Activated CD4-positive, alpha-beta T cell treated with anti-CD3 and anti-CD28 coated beads, Interleukin-2, amount 10 ng/mL, durations not matched to agents 7 days and 5 days (primary cell): ENCODE measurements at places on chromosomes 7 and 10.

DNA sequence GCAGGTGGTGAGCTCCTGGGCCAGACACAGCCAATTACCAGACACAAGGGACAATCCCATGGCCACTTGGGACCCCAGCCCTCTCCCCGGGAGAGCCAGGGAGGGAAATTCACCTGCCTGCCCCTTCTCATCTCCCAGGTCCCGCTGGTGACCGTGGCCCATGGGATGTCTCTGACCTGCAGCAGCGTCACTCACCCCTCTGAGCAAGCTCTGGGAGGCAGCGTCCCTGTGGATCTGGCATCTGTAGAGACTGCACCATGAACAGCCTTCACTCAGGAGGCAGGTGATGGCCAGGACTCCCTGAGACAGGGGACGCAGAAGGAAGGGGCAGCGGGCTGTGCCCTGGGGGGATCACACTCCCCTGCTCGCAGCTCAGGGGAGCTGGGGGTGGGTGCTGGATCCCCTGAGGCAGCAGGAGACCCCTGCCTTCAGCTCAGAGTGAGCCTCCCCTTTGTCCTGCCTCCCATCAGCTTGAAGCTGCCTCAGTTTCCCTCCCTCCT lies 90.8 kb downstream of the FOXL3 start:
- no peak for DNase-seq

- peak; percentile 40 for DNase-seq
Observed at GRCh38 chr7:27210441-27211083, 10.7 kb upstream of the HOXA13 start.

DNA sequence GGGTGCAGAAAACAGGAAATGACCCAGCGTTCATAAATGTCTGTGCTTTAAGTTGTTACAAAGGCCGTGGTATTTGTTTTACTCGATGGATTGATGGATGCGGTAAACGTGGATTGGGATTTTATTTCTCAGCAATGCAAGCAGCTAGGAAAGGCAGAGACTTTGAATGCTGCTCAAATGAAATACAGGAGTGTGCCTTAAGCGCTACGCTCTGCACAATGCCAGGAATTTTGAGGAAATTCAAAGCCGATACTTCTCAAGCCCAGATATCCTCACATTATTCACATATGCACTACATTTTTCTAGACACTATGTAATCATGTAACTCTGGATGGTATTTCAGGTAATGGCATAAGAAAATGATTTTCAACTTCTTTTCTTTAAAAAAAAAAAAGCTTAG lies 514.3 kb upstream of the ADARB2 start:
- DNase-seq = no peak

GRCh38 chr10:17562614-17563013 lies 54.6 kb downstream of the HACD1 start:
- DNase-seq = no peak

DNA sequence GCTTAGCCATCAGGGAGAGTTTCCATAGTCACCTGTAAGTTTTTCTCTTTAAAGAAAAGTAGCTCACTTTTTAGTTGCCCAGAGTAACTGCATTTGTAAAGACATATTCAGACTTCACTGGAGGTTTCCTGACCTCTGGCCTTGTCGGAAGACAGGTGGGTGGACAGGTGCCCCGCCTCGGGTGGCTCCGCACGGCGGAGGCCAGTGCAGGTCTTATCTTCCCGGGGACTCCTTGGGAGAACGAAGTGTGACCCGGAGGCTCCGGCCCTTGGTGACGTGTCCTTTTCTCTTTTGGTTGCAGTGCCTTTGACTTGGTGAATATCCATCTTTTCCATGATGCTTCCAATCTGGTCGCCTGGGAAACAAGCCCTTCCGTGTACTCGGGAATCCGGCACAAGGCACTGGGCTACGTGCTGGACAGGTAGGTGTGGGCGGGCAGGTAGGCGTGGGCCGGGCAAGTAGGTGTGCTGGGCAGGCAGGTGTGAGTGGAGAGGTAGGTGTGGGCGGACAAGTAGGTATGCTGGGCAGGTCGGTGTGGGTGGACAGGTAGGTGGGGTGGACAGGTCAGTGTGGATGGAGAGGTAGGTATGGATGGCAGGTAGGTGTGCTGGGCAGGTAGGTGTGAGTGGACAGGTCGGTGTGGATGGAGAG lies 75.8 kb downstream of the NKX6-2 start:
- DNase-seq = no peak

GRCh38 chr7:143303733-143304132 lies 12.2 kb upstream of the CLCN1 start:
- no peak for DNase-seq

GRCh38 chr10:31683682-31684081 lies 244.9 kb downstream of the ARHGAP12 start:
- no peak for DNase-seq

GRCh38 chr7:154504918-154505317 lies 452.7 kb downstream of the DPP6 start:
- no peak for DNase-seq

DNA sequence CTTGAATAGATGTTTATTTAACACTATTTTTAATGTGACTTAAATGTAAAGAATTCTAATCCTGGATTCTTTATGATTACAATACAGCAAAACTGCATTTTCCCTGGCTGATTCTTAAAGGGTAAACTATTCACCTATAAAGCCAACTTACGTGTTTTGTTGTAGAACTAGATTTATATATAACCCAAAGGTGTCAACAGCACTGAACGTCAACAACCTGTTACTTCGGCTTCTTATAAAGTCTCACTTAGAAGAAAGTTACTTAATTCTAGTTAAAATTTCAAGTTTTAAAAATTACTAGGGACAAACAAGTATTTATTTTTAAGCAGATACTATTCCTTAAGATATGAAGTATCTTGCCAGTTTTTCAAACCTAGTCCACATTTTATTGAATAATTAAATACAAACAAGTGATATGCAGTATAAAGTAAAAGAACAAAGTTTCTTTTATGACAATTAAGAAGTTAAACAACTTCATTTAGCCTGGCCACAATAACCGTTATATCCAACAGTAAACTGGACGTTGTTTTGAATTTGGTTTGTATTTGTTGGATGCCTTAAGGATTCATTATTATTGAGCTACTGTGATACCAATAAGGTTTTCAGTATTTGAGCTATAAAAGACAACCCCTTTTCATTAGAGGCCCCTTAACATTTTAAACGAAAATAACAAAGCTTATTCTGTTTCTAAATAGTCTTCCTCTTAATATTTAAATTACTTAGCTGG lies 83.1 kb downstream of the SNX10 start:
- no peak for DNase-seq

DNA sequence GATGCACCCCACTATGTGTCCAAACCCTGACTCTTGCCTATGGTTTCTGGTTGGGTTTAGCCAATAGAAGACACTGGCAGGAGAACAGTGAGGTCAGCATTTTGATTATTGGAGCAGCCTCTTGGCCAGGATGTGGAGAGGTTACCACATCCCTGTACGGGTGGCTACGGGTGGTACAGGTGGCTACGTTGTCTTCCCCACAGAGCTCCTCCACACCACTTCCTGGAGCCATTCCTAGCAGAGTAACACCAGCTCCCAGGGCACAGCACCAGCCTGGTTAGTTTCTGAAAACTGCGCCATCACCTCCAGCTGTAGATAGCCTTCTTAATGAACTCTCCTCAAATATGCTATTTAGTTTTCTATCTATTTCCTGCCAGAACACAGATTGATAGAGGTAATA lies 445.2 kb downstream of the INHBA start:
- no peak for DNase-seq

DNA sequence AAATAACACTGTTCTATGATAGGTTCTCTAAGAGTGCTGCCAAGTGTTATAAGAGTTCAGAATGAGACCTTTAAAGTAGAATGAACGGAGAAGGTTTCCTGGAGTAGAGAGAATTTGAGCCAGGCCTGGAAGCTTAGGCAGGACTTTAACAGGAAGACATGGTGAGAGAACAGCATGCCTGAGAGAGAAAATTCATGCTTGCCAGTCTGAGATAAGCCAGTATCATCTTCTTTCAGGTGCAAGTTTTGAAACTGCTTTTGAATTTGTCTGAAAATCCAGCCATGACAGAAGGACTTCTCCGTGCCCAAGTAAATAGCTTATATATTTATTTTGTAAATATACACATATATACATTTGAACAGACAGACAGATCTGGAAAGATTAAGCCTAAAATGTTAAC lies 22.1 kb downstream of the ARMC10 start:
- DNase-seq = no peak

- DNase-seq = no peak
Observed at GRCh38 chr7:106365252-106366005, 80.6 kb upstream of the NAMPT start.

- DNase-seq = no peak
Observed at GRCh38 chr7:37901236-37901827, 15.3 kb downstream of the SFRP4 start.

- DNase-seq = no peak
Observed at GRCh38 chr10:119237722-119238436, 30.5 kb downstream of the GRK5 start.

DNA sequence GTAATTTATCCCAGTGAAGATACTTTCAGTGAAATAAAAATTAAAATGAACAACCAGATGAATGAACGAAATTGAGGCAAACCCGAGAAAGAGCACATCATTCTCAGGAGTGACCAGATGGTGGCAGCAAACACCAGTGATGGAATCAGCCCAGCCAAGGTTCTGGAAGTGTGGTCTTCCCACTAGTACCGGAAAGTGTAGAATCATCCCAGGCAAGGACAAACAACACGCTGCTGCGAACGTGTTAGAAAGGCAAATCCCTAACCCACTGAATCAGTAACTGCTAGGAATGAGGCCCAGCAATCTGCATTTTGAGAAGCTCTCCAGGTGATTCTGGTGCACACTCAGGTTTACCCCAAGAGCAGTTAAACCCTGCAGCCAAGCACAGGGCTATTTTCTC lies 15.5 kb upstream of the SLC18A3 start:
- peak; percentile 37 for DNase-seq

DNA sequence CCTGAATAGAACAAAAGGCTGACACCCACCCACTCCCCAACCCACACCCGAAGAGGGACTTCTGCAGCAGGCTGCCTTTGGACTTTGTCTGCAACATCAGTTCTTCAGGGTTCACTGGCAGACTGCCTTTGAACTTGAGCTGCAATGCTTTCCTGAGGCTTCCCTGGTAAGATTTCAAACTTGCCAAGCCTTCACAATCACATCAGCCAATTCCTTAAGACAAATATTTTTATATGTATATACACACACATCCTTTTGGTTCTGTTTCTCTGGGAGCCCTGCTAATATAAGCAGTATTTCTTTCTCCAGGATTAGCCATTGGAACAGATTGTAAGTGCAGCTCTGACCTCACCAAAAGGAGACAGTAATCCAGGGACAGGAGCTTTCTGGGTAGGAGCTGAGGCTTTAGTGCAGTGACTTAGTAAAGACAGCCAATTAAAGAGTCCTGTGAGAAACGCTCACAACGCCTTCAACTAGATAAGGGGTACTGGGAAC lies 55.6 kb upstream of the KMT2E start:
- DNase-seq = no peak

DNA sequence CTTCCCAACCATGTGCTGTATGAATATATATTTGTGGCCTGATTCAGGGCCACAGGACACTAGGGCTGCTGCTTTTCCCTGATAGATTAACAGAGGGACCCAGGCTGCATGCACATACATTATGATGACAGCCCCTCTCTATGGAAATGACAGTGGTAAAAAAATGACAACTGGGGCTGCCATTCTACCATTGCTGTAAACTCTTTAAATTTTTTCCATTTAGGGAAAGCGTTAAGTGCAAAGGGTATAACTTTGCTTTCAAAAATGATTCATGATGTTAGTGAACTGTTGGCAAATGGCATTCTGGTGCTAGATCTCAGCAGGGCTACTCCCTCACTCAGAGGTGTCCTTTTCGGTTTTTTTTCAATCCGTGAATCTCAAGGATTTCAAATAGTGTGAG lies 4.2 kb downstream of the CTBP2 start:
- no peak for DNase-seq

- no peak for DNase-seq
Observed at GRCh38 chr7:151628846-151629604, 109.3 kb upstream of the RHEB start.

DNA sequence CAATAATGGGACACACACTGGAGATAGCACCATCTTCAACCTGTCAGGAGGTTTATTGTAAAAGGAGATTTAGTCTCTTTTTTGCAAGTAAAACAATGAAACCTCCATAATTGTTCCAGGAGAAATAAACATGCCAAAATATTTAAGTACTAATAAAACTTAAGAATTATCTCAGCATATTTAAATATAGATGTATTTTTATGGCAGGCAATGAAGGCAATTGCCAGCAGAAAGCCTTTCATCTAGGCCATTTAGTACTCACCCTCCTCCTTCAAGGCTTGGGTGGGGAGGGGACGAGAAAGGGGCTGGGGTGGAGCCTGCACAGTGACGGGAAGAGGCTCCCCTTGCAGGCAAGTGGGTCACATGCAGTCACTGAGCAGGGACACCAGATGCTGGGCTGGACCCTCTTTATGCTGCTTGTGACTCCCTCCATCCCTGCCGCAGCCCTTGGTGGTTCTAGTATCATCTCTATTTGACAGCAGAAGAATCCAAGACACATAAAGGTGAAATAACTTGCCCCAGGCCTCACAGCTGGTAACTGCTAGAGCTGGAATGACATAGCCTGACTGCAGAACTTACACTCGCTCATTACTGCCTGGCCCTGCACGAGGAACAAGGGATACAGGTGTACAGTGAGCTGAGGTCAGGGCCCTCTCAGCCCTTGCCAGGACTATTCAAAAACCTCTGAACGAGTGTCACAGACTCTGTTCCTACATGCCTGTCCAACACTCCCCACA lies 449.5 kb upstream of the ZMIZ1 start:
- DNase-seq = no peak

DNA sequence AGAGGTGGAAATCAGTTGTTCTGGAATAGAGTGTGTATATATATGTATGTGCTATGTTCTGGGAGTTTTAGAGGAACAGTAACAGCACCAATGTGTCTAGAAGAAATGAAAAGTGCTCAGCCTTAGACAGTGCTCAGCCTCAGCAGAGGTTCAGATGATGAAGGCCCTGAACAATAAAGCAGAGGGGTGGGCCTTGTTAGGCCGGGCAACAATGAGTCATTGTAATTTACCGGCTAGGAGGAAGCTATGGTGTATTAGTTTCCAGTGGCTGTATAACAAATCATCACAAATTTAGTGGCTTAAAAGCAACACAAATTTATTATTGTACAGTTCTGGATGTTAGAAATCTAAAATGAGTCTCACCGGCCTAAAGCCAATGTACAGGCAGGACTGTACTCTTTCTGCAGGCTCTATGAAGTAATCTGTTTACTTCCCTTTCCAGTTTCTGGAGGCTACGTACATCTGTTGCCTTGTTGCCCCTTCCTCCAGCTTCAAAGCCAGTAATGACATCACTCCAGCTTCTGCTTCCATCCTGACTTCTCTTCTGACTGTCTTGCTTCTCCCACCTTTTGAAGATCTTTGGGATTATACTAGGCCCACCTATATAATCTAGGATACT lies 84.6 kb downstream of the CH25H start:
- DNase-seq = no peak

DNA sequence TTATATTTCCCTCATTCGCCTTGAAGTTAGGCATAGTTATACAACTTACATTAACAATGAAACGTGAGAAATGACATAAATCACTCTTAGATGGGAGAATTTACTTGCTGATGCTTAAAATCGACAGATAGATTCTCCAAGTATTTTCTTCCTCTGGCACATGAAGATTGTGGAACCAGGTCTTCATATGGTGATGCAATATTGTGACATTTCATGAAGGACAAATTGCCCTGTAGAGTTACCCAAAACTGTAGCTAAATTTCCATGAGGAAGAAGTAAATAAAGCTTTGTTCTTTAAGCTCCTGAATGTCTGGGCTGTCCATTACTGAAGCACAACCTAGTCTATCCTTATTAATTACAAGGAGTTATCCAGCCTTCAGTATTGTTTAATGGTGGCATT lies 353.1 kb downstream of the THSD7A start:
- no peak for DNase-seq

GRCh38 chr10:36087006-36088005 lies 445.2 kb upstream of the FZD8 start:
- no peak for DNase-seq
